ENCODE measurements at places on chromosomes 16 and 17.

GRCh38 chr16:1791943-1792812, 1.3 kb downstream of the IGFALS start:
- DNase-seq: no peak

GRCh38 chr16:82658796-82659195, 32.0 kb downstream of the CDH13 start:
- no peak for DNase-seq

GRCh38 chr17:35969558-35970380, 11.5 kb downstream of the CCL16 start:
- no peak for DNase-seq

- DNase-seq: no peak
Measured at GRCh38 chr17:37086334-37086733, 137.6 kb downstream of the AATF start.

- DNase-seq: no peak
Measured at GRCh38 chr17:17147821-17148220, 58.3 kb downstream of the PLD6 start.

- no peak for DNase-seq
Measured at GRCh38 chr17:15284537-15284936, 19.4 kb upstream of the PMP22 start.

DNA sequence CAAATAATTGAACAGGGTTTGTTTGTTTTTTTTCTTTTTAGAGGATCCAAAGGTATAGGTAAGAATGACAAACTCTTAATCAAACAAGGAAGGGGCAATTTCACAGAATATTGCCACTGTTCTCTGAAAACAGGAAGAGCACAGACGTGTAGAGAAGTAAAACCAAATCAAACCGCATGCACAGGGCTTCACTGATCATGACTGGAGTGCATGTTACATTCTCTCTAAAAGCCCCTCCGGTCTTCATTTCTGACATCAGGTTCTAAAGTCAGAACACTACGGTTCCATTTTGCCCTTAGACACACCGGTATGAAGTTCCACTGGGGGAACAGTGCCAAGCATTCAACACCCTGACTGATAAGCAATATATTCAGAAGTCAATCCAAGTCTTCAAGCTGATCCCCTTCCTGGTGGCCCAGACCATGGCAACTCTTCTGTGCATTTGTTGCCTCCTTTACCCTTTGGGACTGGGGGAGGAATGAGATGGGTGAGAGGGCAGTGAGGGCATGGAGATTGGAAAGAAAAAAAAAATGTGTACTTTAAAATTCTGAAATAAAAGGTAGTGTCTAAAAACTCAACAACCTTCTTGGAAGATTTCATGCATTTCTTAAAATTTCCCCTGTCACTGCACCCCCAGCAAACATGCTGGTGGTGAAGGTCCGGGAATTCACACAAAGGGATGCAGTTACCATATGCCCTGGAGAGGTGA, 1.4 kb downstream of the MMD start:
- DNase-seq: peak; percentile 54

- DNase-seq: no peak
Measured at GRCh38 chr17:82106688-82107305, 8.8 kb upstream of the FASN start.

- no peak for DNase-seq
Measured at GRCh38 chr16:57704011-57704904, 9.7 kb downstream of the DRC7 start.

DNA sequence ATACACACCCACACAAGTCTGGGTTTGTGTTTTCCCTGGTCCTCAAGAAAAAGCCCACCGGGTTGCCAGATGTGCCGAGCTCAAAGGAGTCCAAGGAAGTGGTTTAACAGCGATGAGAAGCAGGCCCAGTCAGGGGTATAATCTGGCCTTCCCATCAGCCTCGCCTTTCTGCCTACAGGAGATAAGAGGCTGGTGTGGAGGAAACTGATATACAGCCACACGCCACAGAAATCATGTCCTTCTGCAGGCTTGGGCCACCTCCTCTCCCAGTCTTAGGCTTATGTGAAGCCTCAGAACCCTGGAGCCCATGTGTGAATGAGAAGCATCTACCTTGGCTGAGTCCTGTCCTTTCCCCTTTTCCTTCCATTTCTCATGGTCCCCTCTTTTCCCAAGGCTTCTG, 43.6 kb upstream of the MMP2 start:
- no peak for DNase-seq

- no peak for DNase-seq
Measured at GRCh38 chr16:9489835-9490467, 398.5 kb downstream of the HAPSTR1 start.

- no peak for DNase-seq
Measured at GRCh38 chr17:34616148-34616547, 36.8 kb downstream of the TMEM132E start.

DNA sequence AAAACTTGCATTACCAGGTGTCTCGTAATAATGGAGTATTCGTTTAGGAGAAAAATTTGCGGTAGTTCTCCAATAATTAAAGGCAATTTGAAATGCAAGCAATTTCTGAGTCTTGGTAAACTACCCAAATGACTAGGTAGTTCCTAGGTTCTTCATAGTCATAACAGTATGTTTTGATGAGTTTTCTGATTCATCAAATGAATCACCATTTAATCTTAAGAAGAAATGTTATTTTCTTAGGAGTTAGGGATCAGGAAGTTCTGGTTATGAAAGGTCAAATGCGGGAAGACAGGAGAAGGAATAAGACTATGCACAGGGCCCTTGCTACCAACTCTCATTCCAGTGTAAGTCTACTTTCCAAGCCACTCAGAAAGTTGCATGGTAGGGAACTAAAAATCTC, 221.5 kb upstream of the SOX9 start:
- no peak for DNase-seq

DNA sequence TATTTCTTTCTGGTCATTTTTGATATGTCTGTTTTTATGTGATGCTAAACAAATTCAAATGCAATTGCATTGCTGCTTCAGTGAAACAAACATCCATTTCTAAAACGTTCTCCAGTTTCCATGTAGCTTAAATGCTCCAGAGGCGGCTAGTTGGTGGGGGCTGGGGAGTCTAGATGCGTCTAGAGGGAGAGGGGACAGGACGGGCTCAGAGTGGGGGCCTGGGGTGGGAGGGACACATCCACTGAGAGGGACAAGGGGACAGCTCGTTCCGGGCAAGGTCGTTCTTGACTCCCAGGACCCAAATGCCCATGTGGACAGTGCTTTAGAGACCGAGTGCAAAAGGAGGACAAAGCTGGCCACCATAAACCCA, 102.3 kb downstream of the FOXL1 start:
- no peak for DNase-seq

GRCh38 chr17:57211543-57211942, 44.8 kb upstream of the MSI2 start:
- no peak for DNase-seq

DNA sequence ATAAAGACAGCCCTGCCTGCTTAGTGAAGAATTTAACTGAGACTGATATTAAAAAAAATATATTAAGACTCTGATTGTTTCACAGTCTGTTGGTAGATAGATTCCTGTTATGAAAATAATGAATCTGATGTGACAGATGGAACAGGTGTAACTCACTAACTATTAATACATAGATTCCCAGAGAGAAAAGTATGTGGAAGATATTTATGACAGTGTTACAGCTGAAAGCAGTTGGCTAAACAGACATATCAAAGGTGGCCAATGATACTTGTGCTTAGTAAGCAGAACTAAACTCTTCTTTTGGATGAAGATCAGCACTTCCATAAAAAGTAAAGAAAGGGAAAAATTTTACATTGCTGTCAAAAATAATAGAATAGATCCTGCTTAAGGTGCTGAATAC, 598.2 kb upstream of the CA10 start:
- no peak for DNase-seq

- no peak for DNase-seq
Measured at GRCh38 chr17:30921544-30922196, at the start of gene ADAP2. ADAP2 (plus strand) TSS chr17:30921945; CDS start chr17:30922015, 70 bp downstream.

DNA sequence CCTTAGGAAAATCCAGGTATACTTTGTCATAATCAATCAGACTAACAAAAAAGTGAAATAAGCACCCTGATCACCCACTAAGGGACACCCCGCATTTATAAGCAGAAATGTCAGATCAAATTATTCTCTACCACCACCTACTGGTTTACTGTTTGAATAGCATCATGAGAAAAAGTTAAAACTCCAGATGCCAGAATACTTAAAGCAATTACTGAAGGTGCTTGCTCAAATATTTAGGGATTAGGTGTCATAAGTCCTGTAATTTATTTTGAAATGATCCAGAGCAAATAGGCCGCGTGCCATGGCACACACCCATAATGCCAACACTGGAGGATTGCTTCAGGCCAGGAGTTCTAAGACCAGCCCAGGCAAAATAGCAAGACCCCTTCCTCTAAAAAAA, 2.3 kb downstream of the TOP2A start:
- no peak for DNase-seq

GRCh38 chr16:79788949-79789348, 188.4 kb upstream of the MAF start:
- DNase-seq: no peak

GRCh38 chr16:27318392-27319256, 4.8 kb downstream of the IL4R start:
- DNase-seq: peak; percentile 55

All from stimulated activated naive CD4-positive, alpha-beta T cell (primary cell).